ENCODE measurements at places on chromosomes 1 and 21.

DNA sequence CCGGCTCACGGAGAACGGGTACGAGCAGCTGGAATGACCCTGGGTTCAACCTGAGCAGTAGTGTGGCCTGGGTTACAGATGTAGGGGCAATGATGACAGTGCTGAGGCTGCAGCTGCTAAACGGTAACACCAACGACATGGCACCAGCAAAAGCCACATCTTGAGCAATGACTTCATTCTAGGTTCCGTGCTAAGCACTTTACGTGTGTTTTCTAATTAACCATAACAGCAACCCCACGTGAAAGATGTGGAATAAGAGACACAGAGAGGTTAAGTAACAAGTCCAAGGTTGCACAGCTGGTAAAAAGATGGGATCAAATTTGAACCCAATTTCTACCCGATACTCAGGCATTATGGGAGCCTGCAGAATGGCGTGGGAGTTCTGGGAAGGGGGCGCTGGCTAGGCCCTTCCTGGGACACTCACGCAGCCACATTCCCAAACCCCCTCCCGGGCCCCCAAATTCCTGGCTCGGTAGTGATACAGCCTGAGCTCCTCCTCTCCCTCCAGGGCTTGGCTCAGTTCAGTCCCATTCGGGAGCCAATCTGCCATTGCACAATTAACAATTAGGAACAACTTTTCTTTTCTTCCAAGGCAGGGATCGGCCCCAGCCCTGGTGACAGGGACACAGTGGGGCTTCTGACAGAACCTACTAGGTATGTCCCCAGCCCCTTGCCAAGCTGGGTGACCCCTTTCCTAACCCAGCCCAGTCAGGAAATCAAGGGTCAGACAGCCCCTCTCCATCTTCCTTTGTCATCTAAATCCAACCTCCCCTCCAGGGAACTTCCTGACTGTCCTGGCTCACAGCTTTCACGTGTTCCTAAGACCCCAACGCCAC, 23.8 kb upstream of the ECE1 start:
- DNase-seq = no peak

DNA sequence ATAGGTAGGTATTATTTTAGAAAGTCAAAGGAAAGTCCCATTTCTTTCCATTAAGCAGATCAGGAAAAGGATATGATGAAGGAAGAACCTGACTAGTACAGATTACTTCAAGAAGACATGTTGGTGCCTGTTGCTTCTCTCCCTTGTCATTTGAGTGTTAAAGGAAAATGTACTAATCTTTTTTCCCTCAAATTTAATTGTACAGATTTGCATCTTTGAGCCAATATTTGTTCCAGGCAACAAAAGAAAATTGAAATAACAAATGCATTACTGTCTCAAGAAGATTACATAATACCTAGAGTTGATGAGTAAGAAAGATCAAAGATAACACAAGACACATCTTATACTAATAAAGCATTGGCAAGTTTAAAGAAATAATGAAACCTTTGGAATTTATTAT, 566.9 kb upstream of the ZP4 start:
- no peak for DNase-seq

- no peak for DNase-seq
Measured at GRCh38 chr1:235027862-235028250, 100.8 kb downstream of the TOMM20 start.

DNA sequence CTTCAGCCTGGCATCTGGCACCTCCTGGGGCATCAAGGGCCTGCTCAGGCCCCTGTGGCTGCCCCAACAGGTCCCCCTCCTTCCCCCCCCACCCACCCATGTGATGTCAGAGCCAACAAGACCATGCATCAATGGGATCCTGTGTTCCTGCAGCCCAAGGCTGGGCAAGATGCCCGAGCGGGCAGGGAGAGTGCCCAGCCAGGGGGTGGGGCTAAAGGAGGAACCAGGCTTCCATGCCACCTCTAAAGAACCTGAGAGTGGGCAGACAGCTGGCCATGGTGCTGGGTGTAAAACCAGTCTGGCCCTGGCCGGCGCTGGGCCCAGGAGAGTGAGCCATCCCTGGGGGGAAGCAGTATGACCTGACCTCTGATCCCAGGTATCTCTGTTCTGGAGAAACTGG, 7.6 kb downstream of the COL16A1 start:
- no peak for DNase-seq

DNA sequence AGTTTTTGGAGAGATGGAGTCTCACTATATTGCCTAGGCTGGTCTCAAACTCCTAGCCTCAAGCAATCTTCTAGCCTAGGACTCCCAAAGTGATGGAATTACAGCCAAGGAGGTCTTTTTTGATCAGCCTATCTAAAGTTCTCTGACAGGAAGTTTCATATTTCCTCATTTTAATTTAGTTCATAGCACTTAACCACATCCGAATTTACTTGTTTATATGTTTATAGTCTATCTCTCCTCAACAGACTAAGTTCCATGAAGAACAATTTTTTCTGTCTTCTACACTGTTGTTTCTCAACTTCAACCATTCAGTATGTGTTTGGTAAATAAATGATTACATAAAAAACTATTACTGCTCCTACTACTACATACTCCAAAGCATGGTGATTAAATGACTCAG, 47.9 kb downstream of the GON4L start:
- no peak for DNase-seq

GRCh38 chr1:157384258-157384657, 168.1 kb downstream of the FCRL5 start:
- DNase-seq = no peak

DNA sequence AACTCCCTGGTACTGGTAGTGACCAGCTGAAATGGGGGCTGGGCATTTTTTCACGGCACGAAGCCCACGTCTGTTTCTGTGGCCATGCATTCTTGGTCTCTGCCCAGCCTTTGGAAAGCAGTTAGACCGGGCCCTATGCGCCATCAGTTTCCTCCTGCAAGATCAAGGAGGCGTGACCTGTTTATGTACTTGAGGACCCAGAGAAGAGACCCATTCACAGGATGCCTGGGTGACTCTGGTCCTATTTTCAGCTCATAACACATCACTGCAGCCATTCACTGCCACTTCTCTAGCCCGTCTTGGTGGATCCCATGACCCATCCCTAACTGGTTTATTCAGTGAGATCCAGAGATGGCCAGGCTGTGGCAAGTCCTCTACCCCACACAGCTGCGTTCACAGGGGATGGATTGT, 70.4 kb downstream of the SPSB1 start:
- DNase-seq = no peak

GRCh38 chr1:105210747-105211146, 1461.0 kb downstream of the AMY1C start:
- DNase-seq = no peak

- no peak for DNase-seq
Measured at GRCh38 chr21:29025328-29025713, 853 bp downstream of the USP16 start.

DNA sequence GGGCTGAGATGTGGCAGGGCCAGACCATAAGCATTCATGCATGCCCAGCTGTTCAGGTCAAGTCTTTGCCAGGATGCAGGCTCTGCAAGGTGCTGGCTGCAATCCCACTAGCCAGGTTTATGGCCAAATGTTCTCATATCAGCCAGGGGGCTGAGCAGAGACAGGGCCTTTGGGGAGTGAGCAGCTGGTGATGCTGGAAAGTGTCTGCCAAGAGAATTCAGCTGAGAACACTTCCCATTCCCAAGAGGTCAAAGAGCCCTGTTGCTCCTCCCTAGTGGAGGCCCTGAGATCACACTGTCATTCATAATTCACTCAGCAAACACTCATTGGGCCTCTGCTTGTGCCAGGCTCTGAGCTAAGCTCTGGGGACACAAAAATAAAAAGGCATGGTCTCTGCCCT, 150.3 kb downstream of the DMRTA2 start:
- no peak for DNase-seq

- no peak for DNase-seq
Measured at GRCh38 chr1:117566556-117566955, 39.3 kb upstream of the TENT5C start.

DNA sequence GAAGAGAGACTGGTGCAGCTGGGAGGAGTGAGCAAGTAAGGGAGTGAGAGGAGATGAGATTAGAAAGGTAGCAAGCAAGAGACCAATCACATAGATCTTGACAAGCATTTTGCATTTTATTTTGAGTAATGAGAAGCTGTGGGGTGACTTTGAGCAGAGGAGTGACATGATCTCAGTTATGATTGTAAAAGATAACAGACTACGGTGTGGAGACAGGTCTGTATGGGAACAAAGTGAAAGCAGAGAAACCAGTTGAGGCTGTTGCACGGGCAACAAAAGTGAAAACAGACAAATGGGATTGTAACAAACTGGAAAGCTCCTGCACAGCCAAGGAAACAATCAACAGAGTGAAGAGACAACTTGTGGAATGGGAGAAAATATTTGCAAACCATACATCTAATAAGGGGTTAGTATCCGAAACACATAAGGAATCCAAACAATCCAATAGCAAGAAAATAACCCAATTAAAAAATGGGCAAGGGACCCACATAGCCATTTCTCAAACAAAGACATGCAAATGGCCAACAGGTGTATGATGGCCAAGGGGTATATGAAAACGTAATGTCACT, 68.4 kb downstream of the SNRPE start:
- DNase-seq = no peak

DNA sequence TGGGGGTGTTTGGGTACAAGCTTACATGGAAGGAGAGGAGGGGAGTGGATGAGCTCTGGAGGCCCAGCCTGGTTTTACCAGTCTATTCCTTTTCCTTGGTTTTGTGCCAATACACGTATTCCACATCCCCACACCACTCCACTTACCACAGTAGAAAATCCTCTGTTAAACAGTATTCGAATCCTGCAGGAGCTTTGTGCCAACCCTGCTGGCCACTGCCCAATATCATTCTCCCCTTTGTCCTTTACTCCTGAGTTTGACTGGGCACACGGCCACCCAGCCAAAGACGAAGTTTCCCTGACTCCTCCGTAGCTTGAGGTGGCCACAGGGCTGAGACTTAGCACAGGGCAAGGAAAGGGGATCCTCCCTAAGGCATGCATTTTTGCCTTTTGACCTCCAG, 61.6 kb downstream of the TMCO4 start:
- DNase-seq = no peak

- no peak for DNase-seq
Measured at GRCh38 chr1:217135569-217135915, 412.3 kb upstream of the ESRRG start.

DNA sequence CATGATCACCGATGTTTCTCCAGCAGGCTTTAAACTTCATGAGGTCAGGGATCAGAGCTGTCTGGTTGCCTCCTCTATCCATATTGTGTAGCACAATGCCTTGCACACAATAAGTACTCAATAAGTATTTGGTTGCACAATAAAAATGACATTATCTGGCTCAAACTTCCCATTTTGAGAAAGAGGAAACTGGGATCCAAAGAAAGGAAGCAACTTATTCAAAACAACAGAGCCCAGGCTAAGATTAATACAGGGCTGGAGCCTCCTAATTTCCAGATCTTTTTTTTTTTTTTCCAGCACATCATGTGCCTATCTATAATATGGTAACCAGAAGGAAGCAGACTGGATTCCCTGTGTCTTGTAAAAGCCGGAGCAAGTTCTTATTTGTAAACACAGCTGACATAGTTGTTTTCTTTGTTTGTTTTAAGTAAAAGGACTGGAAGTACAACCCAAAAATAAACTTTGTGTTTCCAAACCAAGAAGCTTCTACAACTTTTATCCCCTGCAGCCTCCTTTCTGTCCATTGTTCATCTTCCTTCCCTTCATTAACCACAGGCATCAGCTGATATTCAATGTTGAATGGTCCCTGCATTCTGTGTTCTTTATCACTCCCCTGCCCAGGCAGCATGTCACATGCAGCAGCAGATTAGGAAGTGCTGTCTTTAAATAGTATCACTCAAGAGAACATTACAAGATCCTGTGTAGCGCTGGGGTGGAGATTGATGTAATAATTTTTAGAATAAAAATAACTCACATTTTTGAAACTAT, 71.2 kb upstream of the HOOK1 start:
- DNase-seq = peak; percentile 92

DNA sequence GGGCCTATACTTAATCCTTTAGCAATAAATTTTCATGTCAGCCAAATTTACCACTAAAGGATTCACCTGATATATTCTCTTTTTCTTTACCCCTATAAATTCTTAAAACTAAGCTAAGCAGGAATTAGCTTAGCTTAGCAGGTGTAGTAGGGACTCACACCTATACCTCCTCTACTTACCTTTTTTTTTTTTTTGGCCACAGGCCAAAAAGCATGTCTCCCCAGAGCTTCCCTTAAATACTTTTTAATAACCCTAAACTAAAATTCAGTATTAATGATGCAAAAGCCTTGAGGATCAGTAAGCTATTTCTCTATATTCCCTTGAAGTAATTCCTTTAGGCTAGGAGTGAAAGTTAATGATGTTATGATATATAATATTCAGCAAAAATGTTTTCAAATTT, 23.2 kb downstream of the PEA15 start:
- no peak for DNase-seq

GRCh38 chr1:18646786-18647410, 16.3 kb downstream of the PAX7 start:
- DNase-seq = no peak

GRCh38 chr1:13662493-13662892, 37.5 kb upstream of the PRDM2 start:
- peak; percentile 25 for DNase-seq

DNA sequence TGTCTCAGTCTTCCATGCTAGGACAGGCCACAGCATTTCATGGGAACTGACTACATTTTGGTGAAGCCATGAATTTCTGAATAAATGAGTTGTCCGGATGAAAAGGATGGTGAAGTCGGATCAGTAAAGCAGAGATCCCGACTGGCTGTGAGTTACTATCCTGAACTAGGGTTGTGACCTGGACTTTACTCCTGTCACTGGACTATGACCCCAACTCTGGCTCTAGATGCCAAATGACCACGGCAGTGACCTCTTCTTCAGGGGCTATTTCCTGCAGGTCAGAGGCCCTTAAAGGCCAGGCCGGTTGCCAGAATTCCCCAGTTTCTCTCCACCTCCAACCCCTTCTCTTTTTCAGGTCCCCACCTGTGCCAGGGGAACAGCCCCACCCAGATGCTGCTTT, 1.7 kb upstream of the NECTIN4 start:
- DNase-seq = no peak

GRCh38 chr1:17060306-17060749, 6.5 kb upstream of the SDHB start:
- peak; percentile 82 for DNase-seq

- DNase-seq = peak; percentile 51
Measured at GRCh38 chr1:231751415-231751814, 124.8 kb downstream of the DISC1 start.

DNA sequence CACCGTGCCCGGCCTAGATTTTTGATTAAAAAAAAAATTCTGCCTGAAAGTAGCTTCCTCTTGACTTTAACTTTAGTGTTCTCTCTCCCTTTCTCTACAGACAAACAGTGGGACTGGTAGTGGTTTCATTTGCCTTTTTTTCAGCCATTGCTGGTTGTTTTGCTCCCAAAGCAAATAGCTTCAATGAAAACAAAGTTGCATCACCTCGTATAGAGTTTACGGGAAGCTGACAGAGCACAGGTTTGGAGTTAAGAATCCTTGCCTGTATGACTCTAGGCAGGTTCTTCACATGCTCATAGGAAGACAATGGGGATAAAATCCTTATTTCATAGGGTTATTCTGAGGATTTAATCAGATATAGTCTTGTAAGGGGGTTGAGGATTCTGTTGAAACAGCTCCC, 21.6 kb downstream of the AADACL4 start:
- no peak for DNase-seq

Measured in inflammatory macrophage treated with lipopolysaccharide for 4 hours (primary cell).